ENCODE measurements at places on chromosomes 5 and 9. TPM values are rescaled to one million over a fixed set of nuclear protein-coding genes. Genes with fewer than 3 reads are reported as not detected.

GRCh38 chr5:145903113-145903512 lies 30.3 kb upstream of the GRXCR2 start:
- H3K36me3 ChIP-seq: peaks cover 1% of the 10 kb centered on the region
- H3K4me3 ChIP-seq: no peak overlapping the region
- no peak overlapping the region for H3K27ac ChIP-seq
- H3K4me1 ChIP-seq: peaks cover 3% of the 10 kb centered on the region
- H3K27me3 ChIP-seq: peaks cover 50% of the 10 kb centered on the region
- no peak for DNase-seq

- DNase-seq: no peak
- no peaks in the 10 kb centered on the region for H3K36me3 ChIP-seq
- no peaks in the 10 kb centered on the region for H3K27me3 ChIP-seq
- H3K4me3 ChIP-seq: no peak overlapping the region
- H3K4me1 ChIP-seq: no peaks in the 10 kb centered on the region
- no peak overlapping the region for H3K27ac ChIP-seq
These were observed 306.7 kb upstream of the BRINP1 start for GRCh38 chr9:119675951-119676350.

DNA sequence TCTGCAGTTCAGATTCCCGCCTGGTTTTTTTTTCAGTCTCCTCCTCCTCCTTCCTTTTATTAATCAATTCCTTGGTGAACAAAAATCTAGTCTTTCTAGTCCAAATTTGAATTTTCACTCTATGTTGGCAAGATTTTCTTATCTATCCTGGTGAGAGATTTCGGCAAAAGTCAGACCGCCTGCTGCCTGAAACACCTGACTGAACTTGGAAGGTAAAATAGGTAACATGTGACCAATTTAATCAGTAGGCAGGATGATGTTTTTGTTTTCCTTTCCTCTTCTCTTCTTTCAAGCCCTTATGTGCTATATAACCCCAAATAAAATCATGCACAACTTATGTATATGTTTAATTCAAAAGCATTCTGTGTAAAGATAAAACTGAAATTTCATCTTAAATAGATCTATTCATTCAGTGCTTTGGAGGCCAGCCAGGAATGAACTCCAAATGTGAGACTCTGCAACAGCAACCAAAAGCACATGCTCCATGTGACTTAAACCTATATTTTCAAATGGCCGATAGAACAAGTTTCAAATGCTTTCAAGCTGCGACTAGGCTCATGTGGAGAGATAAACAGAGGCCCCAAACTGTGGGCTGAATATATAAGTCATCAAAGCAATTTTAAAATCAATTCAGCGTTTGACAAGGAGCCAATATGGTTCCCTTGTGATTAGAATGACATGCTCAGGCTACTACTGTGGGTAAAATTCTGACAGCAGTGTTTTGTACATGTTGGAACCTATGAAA lies 100.4 kb upstream of the SEMA6A start:
- H3K4me3 ChIP-seq: no peak overlapping the region
- no peak for DNase-seq
- H3K36me3 ChIP-seq: no peaks in the 10 kb centered on the region
- H3K4me1 ChIP-seq: peaks cover 9% of the 10 kb centered on the region

DNA sequence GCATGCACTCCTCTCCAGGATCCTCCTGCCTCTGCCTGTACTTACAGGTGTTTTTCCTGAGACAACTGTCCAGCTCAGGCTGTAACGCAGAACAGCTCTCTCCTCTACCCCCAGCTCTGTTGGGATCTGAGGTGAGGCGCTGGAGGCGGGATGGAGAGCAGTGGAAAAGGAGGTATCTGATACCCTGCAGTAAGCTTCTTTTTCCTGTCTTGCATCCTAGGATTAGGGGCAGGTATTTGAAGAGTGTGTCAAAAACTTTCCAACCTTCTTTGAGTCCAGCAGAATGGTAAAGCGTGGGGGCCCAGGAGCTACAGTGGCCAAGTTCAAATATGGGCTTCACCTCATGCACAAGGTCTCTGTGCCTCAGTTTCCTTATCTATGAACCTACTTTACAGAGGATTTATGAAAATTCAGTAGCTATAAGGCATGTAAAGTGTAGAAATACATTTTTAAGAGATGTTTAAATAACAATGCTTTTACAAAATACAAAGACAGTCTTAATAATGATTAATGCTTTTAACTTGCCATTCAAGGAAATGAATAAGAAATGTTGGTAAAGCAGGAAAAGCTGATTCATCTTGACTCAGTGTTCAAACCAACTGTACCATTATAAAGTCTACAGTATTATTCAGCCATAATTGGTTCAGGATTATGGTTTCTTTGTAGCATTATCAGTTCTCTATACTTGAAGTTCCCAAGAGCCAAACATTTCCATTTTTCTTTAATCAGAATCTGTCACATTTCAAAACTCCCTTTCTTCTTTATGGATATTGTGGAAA lies 26.1 kb downstream of the MAP1B start:
- H3K36me3 ChIP-seq: no peaks in the 10 kb centered on the region
- H3K4me3 ChIP-seq: no peak overlapping the region
- DNase-seq: no peak
- no peak overlapping the region for H3K27ac ChIP-seq
- H3K27me3 ChIP-seq: no peaks in the 10 kb centered on the region

GDA gene
- 5.8 TPM for total RNA-seq

DNA sequence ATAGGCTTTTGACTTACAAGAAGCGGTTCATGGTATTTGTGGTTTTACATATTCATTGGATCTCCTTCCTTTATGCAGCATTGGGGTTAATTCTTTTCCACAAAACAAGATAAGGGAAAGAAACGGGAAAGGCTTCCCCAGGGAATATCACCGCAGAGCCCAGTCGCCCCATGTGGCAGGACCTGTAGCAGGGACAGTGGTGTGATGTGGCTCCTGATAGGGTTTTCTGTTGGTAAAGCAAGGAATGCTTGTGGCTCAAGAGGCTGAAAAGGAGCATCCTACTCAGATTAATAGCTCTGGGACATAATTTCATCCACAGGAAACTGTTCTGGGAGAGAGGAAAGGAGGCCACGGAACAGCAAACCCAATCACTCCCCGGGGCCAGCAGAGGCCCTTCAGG lies 699.9 kb downstream of the MTRR start:
- DNase-seq: no peak
- no peak overlapping the region for H3K4me3 ChIP-seq
- H3K4me1 ChIP-seq: no peaks in the 10 kb centered on the region
- no peak overlapping the region for H3K27ac ChIP-seq
- H3K36me3 ChIP-seq: no peaks in the 10 kb centered on the region
- no peaks in the 10 kb centered on the region for H3K27me3 ChIP-seq

DNA sequence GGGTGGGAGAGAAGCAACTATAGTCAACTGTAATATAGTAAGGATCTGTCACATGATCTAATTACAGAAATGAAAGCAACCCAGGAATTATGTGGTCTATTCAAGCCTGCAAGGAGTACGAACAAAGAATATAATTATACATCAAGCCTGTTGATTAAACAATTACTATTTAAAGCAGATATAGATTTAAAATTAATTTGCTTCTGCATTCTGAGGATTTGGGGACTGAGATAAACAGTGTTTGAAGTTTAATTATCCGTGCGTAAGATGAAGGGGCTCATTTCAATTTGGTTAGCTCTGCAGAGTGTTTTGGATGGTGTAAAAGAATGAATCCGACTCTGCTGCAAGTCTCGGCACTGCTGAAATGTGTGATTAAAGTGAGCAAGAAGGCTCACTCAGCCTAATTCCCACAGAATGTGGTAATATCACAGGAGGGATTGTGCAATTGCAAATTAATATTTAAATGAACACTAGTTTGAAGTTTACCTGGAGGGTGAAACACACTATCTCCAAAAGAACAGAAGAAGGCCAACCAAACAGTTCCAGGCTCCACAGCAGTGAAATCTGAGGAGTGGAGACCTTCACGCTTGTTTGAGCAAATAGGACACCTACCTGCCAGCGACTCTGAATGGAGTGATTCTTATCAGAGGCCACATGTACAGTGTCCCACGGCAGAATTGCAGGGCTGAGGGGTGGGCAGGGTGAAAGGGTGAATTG lies 420.6 kb upstream of the SLC30A5 start:
- H3K27me3 ChIP-seq: no peaks in the 10 kb centered on the region
- DNase-seq: no peak
- H3K4me1 ChIP-seq: peaks cover 2% of the 10 kb centered on the region
- H3K36me3 ChIP-seq: no peaks in the 10 kb centered on the region
- H3K4me3 ChIP-seq: no peak overlapping the region

DNA sequence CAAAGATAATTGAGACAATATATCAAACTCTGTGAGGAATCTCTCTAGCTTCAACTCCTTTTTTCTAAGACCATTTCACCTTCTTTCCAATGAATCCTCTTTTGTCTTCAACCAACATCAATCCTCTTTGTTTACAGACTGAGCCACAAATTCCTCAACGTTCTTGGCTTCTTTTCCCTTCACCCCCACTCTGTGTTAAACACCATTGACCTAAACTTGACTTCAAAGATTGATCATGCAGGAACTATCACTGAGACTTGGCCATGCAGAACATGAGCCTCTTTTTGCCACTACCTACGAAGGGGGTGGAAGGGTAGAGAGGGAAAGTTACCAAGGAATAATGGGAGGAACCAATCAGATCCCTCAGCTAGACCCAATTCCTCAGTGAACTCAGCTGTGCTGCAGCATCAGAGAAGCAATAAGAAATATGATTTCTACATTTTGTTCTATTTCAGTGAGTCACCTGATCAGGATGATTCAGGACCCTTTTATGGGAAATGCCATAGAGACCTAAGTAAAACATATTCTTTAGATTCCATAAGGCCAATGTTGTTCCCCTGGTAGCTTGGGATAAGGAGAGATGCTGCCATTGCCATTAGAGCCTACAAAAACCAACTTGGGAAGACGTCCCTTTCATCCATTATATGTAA lies 187.7 kb upstream of the RGMB start:
- H3K27me3 ChIP-seq: no peaks in the 10 kb centered on the region
- H3K4me3 ChIP-seq: no peak overlapping the region
- no peak overlapping the region for H3K27ac ChIP-seq
- H3K4me1 ChIP-seq: peaks cover 1% of the 10 kb centered on the region

ARHGEF39 gene
- 9.1 TPM for total RNA-seq

PDE6A gene
- total RNA-seq: not detected

GRCh38 chr5:156155598-156155997 lies 171.4 kb upstream of the SGCD start:
- H3K4me1 ChIP-seq: peaks cover 9% of the 10 kb centered on the region
- no peak overlapping the region for H3K27ac ChIP-seq
- no peaks in the 10 kb centered on the region for H3K36me3 ChIP-seq
- H3K4me3 ChIP-seq: no peak overlapping the region

F12 gene
- 4.0 TPM for total RNA-seq

- H3K27ac ChIP-seq: no peak overlapping the region
- peaks cover 11% of the 10 kb centered on the region for H3K4me1 ChIP-seq
- peaks cover 11% of the 10 kb centered on the region for H3K27me3 ChIP-seq
- H3K36me3 ChIP-seq: peaks cover 6% of the 10 kb centered on the region
- H3K4me3 ChIP-seq: no peak overlapping the region
These were observed 3.7 kb downstream of the SLC31A2 start for GRCh38 chr9:113154471-113154870.

GRCh38 chr9:16627521-16627920 lies 242.9 kb downstream of the BNC2 start:
- no peak overlapping the region for H3K27ac ChIP-seq
- no peak for DNase-seq
- peaks cover 3% of the 10 kb centered on the region for H3K27me3 ChIP-seq

DNA sequence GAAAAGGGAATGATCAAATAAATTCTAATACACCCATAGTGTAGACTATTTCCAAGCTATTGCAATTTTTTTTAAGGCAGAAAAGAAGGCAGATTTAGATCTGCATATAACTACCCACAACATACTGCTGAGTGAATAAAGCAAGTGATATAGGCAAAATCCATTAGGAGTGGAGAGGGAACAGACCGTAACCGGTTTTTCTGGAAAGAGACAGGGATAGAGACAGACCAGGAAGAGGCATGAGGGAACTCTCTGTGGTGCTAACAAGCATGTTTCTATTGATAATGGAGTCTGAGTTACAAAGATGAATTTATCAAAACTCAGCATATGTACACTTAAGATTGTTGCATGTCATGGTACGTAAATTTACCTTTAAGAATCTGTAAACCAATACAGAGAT lies 14.5 kb downstream of the ZDHHC21 start:
- H3K27me3 ChIP-seq: no peaks in the 10 kb centered on the region
- H3K4me3 ChIP-seq: no peak overlapping the region

- DNase-seq: no peak
- peaks cover 2% of the 10 kb centered on the region for H3K27me3 ChIP-seq
- no peaks in the 10 kb centered on the region for H3K36me3 ChIP-seq
- no peaks in the 10 kb centered on the region for H3K4me1 ChIP-seq
- no peak overlapping the region for H3K27ac ChIP-seq
- no peak overlapping the region for H3K4me3 ChIP-seq
These were observed 607.2 kb downstream of the EFNA5 start for GRCh38 chr5:107063511-107063910.

PRDM12 gene
- total RNA-seq: not detected

DNA sequence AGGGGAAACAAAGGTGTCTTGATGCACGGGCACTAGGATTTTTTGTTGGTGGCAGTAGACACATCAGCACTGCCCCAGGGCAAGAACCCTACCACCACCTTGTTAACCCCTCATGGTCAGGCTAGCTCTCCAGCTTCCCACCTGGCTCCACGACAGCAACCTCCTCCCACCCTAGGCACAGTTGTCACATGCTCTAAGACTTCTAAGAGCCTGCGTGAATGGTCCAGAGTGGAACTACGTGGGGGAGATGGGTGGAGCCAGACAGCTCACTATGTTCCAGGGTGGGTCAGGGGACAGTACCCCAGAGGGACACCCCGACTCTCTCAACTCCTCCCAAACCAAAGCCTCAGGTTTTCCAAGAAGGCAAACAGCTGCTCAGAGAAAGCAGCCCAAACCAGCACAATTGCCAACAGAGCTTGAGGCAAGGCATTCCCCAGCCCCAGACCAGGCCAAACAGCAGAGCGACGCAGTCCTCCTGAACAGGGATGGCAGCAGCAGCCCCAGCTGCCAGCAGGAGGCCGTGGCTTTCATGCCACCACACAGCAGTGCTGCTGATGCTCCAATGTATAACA lies 78.0 kb downstream of the NRG2 start:
- no peak for DNase-seq
- H3K4me1 ChIP-seq: no peaks in the 10 kb centered on the region
- no peak overlapping the region for H3K27ac ChIP-seq
- peaks cover 25% of the 10 kb centered on the region for H3K27me3 ChIP-seq

GRCh38 chr5:81316571-81316970 lies 15.2 kb downstream of the ZCCHC9 start:
- H3K27me3 ChIP-seq: no peaks in the 10 kb centered on the region
- no peak overlapping the region for H3K4me3 ChIP-seq
- H3K4me1 ChIP-seq: no peaks in the 10 kb centered on the region
- H3K27ac ChIP-seq: no peak overlapping the region
- H3K36me3 ChIP-seq: peaks cover 5% of the 10 kb centered on the region
- no peak for DNase-seq

GRCh38 chr9:81829195-81829882 lies 98.9 kb upstream of the SPATA31D4 start:
- H3K27me3 ChIP-seq: peaks cover 21% of the 10 kb centered on the region
- DNase-seq: no peak
- no peaks in the 10 kb centered on the region for H3K36me3 ChIP-seq

MLANA gene
- total RNA-seq: not detected

All from progenitor cell of endocrine pancreas (in vitro differentiated cells).